ENCODE measurements at places on chromosomes 13 and 19. TPM values are rescaled to one million over a fixed set of nuclear protein-coding genes. Genes with fewer than 3 reads are reported as not detected.
A peak's percentile ranks its signal among the peaks of the same experiment; 100 is the strongest.

DNA sequence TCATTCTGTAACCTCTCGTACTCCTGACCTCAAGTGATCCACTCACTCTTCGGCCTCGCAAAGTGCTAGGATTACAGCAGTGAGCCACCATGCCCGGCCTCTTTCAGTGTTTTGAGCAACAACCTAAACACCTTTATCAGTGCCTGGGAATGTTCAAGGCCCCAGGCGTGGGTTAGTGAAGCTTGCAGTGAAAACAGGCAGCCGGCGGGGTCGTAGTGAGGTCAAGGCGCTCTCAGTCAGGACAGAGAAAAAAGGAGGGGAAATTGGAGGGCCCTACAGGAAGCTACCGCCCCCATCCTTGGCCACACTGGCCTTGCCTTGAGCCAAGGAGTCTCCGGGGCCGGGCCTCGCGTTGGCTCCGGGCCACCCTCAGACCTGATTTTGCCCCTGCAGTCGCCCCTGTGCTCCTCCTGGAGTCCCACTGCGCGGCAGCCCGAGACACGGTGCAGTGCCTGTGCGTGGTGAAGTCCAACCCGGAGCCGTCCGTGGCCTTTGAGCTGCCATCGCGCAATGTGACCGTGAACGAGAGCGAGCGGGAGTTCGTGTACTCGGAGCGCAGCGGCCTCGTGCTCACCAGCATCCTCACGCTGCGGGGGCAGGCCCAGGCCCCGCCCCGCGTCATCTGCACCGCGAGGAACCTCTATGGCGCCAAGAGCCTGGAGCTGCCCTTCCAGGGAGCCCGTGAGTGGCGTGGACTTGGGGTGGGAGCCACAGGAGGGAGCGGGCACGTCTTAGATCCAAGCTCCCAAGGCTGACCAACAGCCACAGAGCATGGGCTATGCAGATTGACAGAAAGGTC lies 17.7 kb downstream of the MAG start:
- DNase-seq, result no peak

GRCh38 chr19:53365899-53366493 lies 491 bp downstream of the ZNF525 start:
- peak; percentile 57 for DNase-seq

- DNase-seq, result no peak
Observed at GRCh38 chr13:19838865-19839275, 24.6 kb downstream of the ZMYM5 start.

DNA sequence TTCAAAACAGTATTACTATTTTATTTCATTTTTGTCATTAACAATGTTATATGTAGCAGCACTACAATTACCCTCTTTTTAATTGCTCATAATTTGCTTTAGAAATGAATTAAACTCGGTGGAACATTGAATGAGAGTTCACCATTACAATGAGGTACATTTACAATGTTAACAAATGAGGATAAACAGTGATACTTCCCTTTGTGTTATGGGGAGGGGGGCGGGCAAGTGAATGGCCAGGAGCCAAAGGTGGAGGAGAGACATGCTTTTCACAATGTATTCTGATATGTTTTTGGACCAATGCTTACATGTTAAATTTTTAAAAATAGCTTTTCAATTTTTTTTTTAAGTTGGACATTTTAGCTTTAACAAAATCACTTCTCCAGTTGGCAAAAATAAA lies 34.2 kb downstream of the NALCN start:
- no peak for DNase-seq

GRCh38 chr19:11887234-11887610 lies 360 bp upstream of the ZNF69 start:
- no peak for DNase-seq

DNA sequence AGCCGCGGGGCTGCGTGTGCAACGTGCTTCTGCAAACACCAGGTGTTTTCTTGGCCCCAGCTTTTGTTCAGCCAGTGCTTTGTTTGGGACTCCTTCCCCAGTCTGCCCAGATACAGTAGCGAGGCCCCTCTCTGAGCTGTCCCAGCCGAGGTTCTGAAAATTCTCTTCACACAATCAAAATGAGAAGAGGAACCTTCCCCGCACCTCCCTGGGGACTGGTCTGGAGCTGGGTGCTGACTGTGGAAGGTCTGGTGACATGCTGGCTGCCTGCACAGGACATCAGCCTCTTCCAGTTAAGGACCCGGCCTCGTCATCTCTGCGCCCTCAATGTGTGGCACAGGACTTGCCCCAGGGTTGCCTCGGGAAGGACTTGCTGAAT lies 4.2 kb downstream of the ATP4A start:
- DNase-seq, result no peak

- DNase-seq, result peak; percentile 83
Observed at GRCh38 chr13:48500652-48501197, 32.2 kb downstream of the RCBTB2 start.

DNA sequence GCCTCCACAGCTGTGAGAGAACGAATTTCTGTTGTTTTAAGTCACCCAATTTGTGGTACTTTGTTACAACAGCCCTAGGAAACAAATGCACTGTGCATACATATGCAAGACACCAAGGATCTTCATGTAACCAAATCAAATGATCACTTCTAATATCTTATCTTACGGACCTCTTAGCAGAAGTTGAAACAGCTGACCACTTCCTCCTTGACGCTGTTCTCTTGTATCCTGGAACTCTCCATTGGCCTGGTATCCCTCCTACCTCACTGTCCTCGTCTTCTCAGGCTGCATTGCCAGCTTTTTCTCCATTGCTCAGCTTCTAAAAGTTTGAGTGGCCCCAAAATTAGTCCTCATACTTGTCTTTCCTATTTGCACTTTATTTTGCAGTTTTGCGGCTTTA lies 200.4 kb downstream of the DLEU7 start:
- no peak for DNase-seq

DNA sequence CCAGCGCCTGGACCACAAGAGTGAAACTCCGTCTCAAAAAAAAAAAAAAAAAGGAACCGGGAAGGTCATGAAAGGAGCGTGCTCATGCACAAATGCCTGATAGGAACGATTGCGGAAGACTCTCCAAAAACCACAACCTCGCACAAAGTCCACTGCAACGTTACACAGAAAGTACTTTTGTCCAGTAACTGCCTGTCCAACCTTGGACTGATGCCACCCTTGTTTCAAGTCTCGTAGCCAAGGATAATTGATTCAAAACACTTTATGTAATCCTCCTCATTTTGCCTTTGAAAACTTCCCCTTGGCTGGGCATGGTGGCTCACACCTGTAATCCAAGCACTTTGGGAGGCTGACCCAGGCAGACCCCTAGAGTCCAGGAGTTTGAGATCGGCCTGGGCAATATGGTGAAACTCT lies 13.7 kb downstream of the LGALS7 start:
- DNase-seq, result no peak

C19orf85 gene
- total RNA-seq, result not detected

ETV2 gene
- not detected for total RNA-seq

FIZ1 gene
- 5.3 TPM for total RNA-seq

DNA sequence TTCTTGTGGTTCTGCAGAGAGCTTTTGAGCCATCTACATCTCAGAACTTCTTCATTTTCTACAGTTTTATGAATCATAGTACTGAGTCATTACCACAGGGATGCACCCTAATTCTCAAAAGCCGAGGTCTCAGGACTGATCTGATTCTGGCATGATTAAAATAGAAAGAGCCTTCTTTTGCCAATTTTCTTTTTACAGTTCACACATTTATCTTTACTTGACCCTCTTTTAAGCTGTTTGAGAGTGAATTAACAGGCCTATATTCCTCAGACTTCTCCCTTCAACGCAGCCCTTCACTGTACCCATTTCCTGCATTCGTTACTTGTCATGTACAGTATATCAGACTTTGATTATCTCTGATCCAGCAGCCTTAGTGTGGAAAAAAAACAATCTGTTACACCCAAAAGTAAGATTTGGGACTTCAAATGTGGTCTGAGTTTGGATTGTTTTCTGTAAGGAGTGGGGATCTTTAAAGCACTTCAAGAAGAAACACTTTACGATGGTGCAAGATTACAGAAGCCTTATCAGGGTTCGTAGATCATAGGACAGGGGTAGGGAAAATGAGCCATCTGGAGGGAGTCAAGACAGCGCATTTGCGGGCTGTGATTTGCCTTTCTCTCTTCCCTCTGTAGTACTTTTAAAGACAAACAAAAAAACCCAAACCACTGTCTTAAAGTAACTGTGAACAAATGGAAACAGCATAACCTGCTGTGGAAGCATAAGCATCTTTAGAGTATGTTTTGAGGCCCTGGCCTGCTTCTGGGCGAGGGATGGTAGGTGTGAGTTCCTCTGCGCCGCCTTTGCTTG lies 15.3 kb upstream of the GPR183 start:
- peak; percentile 68 for DNase-seq

TSEN34 gene
- total RNA-seq, result 49.9 TPM

- DNase-seq, result peak; percentile 44
Observed at GRCh38 chr13:89695343-89696257, 1651.9 kb upstream of the MIR17HG start.

DNA sequence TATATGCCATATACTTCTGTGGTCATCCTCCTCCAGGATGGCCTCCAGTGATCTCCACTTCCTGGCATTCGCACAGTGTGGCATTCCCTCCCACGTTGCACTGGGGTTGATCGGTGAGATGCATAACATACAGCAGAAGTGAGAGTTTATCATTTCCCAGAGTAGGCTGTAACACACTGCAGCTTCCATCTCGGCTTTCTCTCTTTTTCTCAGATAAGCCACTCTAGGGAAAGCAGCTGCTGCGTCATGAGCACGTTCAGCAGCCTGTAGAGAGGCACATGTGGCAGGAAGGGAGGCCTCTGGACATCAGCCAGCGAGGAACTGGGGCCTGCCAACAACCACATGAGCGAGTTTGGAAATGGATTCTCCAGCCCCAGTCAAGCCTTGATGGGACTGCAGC lies 807.1 kb downstream of the DIAPH3 start:
- DNase-seq, result no peak

ZNF471 gene
- 10.4 TPM for total RNA-seq

GRCh38 chr13:101584331-101584730 lies 131.9 kb downstream of the ITGBL1 start:
- no peak for DNase-seq

DNA sequence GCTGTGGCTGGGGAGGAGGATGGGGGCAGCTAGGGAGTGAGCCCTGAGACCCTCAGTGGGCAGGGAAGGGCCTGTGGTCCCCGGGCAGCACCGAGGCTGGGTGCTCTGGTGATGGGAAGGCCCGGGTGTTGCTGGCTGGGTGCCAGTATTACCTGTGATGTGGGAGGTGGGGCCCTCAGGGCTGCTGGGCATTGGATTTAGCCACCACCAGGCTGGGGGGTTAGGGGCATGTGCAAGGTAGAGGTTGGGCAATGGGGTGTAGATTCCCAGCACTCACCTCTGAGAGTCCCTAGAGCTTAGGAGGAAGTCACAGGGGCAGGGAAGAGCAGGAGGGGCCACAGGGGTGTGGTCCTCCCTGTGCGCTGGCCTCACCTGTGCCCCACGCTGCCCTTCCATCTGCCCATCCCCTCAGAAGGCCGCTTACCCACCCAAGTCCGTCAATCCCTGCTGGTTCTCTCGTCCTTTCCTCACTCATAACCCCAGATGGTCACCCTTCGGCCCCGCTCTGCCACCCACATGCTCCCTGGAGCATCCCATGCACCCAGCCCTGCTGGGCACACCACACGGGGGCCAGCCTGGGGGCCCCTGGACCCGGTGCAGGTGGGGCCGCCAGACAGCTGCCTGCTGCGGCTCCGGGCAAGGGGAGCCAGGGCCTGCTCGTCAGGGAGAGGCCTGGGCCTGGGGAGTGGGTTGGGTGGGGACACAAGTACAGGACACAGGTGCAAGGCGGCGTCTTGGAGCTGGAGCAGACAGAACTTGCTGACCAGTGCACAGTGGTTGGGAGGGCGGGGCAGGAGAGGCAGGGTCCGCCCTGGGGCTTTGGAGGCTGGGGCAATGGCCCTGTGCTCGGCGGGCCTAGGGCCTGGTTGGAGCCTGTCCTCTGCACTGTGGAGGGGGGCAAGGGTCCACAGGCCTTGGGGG lies 12.5 kb downstream of the EPN1 start:
- DNase-seq, result no peak

DNA sequence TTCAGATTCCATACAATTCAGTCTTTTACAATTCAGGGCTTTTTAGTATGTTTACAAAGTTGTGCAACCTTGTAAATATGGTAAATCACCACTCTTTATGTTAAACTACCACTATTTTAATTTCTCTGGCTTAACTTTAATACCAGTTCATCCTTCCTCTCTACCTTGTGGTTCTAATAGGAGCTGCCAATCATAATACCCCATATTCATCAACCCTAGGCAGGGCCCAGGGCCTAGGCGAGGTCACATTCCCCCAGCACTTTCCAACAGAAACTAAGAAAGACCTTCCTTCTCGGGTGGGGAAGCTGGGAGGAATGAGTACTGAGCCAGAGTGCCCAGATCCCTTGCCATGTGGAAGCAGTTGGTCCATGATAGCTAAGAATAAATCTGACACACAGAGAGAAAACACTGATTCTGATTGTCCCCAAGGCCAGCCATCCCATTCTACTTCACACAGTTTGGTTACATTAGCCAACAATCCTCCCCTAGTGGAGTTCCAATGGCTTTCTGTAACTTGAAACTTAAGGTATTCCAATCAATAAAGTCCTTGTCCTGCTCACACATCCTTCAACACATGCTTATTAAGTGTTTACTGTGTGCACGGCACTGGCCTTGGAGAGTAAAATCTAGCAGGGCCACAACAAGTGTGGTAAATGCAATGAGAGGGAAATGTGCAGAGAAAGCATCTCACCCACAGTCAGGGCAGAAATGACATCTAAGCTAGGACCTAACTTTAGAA lies 76.8 kb downstream of the NUFIP1 start:
- no peak for DNase-seq

GRCh38 chr19:42440357-42441048 lies 2.2 kb downstream of the CXCL17 start:
- DNase-seq, result peak; percentile 38

DNA sequence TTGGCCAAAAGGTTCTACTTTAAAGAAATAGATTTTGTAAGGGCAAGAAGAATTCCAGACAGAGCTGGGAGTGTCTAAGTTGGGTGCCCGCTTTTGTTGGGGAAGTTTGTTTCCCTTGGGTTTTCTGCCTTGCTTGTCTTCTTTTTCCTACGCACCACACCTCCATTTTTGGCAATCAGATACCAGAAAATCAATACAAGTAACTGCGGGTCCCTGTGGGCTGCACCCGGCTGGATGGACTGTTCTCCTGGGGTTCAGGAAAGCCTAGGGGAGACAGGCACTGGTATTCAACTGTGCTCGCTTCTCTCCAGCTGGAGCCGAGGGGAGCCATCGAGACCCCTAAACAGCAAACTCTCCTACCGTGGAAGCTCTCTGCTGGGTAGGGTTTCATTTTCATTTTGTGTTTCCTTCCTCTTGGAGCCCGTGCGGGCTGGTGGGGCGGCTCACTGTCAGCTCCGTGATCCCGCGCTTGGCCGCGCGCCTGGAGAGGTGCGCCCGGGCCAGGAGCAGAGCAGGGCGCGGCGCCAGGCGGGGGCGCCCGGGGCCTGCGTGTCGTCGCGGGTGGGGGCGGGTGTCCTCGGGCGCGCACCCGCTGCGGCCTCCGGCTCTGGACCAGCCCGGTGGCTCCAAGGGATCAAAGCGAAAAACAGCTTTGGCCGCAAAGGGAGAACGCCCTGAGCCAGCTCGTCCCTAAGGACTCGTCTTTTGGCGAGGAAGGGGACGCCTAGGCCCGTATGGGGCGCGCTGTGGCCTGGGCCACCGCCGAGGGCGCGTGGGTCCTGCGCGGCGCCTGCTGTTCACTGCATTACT lies 347.2 kb downstream of the ZNF536 start:
- DNase-seq, result peak; percentile 29

- DNase-seq, result no peak
Observed at GRCh38 chr13:87678372-87678752, 7.2 kb downstream of the SLITRK5 start.

GRCh38 chr13:45302507-45302906 lies 38.5 kb downstream of the TPT1 start:
- DNase-seq, result no peak

- DNase-seq, result no peak
Observed at GRCh38 chr13:100940658-100941057, 266.1 kb upstream of the TMTC4 start.

Data from mammary epithelial cell (primary cell).